Breast epithelium (tissue), 4 donors: ENCODE measurements at places on chromosomes 12 and 14.
A peak's percentile ranks its signal among the peaks of the same experiment; 100 is the strongest.

DNA sequence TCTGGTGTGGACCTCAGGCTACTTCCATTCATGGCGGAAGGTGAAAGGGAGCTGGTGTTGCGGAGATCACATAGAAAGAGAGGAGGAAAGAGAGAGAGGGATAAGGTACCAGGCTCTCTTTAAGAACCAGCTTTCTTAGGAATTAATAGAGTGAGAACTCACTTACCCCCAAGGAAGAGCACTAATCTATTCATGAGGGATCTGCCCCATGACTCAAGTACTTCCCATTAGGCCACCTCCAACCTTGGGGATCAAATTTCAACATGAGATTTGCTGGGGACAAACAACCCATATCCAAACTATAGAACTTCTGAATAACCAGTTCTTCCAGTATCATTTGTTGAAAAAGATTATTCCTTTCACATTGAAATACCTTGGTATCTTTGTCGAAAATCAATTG lies 34.0 kb upstream of the C2CD5 start:
- no peak overlapping the region for H3K27ac ChIP-seq
- H3K4me1 ChIP-seq = no peaks in the 10 kb centered on the region
- DNase-seq = no peak
- no peak overlapping the region for H3K4me3 ChIP-seq

GRCh38 chr14:58944343-58944967 lies 244.0 kb upstream of the DAAM1 start:
- H3K27me3 ChIP-seq = no peaks in the 10 kb centered on the region
- H3K4me1 ChIP-seq = no peaks in the 10 kb centered on the region
- no peak overlapping the region for H3K4me3 ChIP-seq
- H3K36me3 ChIP-seq = no peaks in the 10 kb centered on the region

- no peaks in the 10 kb centered on the region for H3K36me3 ChIP-seq
- H3K27ac ChIP-seq = no peak overlapping the region
- DNase-seq = no peak
- H3K4me1 ChIP-seq = no peaks in the 10 kb centered on the region
- H3K4me3 ChIP-seq = no peak overlapping the region
These were observed 45.4 kb downstream of the ATG14 start for GRCh38 chr14:55366271-55366670.

- peak overlapping the region; percentile 65 for H3K4me3 ChIP-seq
- DNase-seq = no peak
- H3K27me3 ChIP-seq = no peaks in the 10 kb centered on the region
- no peak overlapping the region for H3K27ac ChIP-seq
These were observed 768.1 kb upstream of the TBX3 start for GRCh38 chr12:115451780-115452736.

DNA sequence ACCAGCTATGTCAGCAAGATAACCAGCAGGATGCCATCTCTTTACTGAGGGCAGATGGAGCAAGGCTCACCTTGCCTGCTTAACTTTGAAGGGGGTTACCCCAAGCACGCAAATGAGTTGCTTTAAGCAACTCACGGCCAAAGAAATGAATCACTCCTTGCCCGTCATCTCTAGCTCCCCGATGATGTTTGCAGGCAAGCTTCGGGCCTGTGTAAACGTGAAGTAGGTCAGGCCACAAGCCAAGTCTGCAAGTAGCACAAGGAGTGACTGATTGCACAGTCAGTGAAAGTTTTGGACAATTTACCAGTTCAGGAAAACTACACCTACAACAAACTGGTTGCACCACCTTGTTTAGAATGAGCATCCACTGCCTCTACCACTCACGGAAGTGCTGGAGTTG lies 699.7 kb upstream of the TBX3 start:
- no peak overlapping the region for H3K4me3 ChIP-seq
- H3K4me1 ChIP-seq = no peaks in the 10 kb centered on the region
- DNase-seq = peak; percentile 70
- H3K27me3 ChIP-seq = no peaks in the 10 kb centered on the region
- H3K36me3 ChIP-seq = no peaks in the 10 kb centered on the region
- H3K27ac ChIP-seq = peak overlapping the region; percentile 45

DNA sequence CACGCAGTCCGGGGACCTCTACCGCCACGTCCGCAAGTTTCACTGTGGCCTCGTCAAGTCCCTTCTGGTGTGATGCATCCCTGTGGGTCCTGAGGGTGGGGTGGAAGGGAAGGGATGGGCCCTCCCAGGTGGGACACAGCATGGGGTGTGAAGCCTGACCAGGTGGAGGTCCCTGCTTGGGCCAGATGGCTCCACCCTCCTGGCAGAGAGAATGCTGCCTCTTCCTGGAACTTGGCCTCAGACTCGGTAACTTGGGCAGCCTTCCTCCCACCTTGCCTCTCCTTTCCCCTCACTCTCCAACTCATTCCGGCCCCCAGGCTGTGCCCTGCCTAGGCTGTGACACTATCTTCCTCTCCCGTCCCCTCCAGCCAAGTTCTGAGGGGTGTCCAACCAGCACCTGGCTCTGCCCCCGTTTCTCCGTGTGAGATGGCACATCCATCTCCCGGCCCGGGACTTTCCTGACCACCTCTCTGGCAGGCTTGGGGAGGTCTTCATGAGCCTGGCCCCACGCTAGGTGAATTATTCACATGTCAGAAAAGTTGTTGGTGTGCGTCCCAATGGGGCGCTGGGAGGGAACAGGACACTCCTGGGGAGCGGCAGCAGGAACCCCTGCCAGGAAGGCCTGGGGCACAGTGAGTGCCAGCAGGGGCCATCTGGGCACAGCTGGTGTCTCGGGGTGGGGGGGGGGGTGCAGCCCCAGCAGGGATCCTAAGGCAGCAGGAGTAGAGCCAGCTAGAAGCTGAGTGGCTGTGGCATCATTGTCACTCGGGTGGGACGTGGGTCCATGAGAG lies 1.7 kb downstream of the ZBTB42 start:
- H3K4me1 ChIP-seq = peaks cover 6% of the 10 kb centered on the region
- DNase-seq = no peak
- H3K4me3 ChIP-seq = no peak overlapping the region
- H3K36me3 ChIP-seq = no peaks in the 10 kb centered on the region

DNA sequence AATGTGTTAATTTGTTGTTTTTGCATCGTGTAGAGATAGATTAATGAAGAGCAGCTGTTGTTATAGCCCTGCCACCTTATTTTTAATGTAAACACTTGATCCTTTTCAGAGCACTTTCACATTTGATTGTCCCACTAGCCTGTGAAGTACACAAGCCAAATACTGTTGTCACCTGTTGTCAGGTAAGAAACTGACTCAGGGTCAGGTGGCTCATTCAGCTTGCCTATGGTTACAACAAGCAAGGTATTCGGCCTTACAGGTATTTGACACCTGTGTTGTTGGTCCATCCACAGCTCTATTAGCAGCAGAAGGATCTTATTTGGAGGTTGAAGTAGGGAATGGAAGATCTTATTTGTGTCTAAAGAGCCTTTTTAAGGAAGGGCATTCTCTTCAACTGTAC lies 108.9 kb downstream of the GPR135 start:
- no peak overlapping the region for H3K4me3 ChIP-seq
- no peak overlapping the region for H3K27ac ChIP-seq
- H3K36me3 ChIP-seq = no peaks in the 10 kb centered on the region
- no peaks in the 10 kb centered on the region for H3K27me3 ChIP-seq
- DNase-seq = no peak
- no peaks in the 10 kb centered on the region for H3K4me1 ChIP-seq

GRCh38 chr12:130563323-130563722 lies 152.8 kb downstream of the RIMBP2 start:
- no peak for DNase-seq
- H3K27me3 ChIP-seq = no peaks in the 10 kb centered on the region
- H3K4me3 ChIP-seq = no peak overlapping the region
- H3K4me1 ChIP-seq = no peaks in the 10 kb centered on the region
- H3K36me3 ChIP-seq = no peaks in the 10 kb centered on the region

DNA sequence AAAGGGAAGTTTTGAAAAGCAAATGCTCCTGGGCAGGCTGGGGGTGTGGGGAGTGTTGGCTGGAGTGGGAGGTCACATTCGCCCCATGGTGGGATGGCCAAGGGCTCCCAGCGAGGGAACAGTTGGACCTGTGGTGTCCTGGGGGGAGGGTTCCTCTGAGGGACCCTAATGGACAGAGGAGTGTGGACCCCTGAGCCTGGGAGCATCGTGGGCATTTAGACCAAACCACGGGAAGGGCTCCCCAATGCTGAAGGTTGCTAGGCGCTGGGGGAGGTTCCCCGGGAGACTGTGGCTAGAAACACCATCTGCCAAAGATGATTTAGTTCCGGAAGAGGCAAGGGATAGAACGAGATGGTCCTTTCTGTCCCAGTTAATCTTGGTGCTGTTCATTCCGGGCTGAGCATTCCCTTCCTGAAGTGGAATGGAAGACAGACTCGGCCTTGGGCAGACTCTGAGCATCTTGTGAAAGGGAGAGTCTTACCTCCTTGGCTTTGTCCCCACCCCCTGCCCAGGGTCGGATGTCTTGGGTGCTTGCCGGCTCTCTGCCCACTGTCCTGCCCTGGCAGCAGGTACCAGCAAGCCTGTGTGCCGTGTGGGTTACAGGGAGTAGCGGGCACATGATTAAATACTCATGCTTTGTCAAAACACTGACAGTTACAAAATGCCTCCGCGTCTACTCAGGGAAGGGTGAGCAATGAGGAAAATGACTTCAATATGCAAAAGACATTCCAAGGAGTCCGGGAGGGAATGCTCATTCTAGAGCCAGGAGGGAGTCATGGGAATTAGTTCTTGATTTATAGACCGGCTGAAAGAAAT lies 215.9 kb downstream of the CACNA1C start:
- DNase-seq = no peak
- no peaks in the 10 kb centered on the region for H3K4me1 ChIP-seq
- no peaks in the 10 kb centered on the region for H3K36me3 ChIP-seq
- H3K27me3 ChIP-seq = no peaks in the 10 kb centered on the region
- H3K4me3 ChIP-seq = no peak overlapping the region
- H3K27ac ChIP-seq = peak overlapping the region; percentile 43

DNA sequence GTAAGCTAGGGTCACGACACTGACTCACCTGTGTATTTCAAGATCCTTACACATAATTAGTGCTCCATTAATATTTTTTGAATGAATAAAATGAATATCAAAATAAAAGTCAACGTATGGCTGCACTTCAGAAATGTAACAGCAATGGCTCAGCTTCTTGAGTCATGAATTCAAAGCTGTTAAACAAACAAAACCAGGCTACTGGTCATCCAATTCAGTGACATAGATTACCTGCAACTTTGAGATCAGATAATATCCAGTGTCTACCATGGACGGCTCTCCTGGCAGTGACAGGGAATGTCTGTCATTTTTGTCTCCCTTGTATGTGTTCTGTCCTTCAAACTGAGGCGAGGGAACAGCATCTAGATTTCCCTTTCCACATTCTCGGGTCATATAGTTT lies 225.6 kb downstream of the EFCAB11 start:
- no peak overlapping the region for H3K27ac ChIP-seq
- no peaks in the 10 kb centered on the region for H3K4me1 ChIP-seq
- no peaks in the 10 kb centered on the region for H3K27me3 ChIP-seq

DNA sequence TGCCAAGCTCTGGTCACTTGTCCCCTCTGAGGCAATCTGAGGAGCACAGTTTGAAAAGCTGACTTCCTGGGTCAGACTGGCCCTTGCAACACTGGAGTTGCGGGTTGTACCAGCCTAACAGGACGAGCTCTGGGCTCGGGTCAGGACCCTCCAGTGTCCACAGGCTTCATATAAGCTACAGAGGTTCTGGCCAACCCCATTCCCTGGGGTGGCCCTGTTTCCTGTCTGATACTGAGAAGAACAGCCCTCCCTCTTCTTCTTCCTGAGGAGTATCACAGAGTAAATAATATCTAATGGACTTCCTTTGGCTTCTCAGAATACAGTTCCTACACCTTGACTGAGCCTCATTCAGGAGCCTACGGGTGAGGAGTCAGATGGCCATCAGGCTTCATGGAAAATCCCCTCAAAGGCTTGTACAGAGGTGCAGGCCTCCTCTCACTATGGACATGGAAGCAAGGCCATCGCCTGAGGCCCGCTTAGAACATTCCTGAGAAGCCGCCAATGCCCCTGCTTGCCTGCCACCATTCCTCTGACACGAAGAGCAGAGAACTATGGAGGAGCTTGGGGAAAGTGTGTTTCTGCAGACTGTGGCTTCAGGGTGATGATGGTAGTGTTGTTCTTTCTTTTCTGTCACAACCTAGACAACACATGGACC lies 28.5 kb upstream of the ANO2 start:
- DNase-seq = no peak
- H3K27ac ChIP-seq = no peak overlapping the region
- H3K27me3 ChIP-seq = no peaks in the 10 kb centered on the region
- no peaks in the 10 kb centered on the region for H3K4me1 ChIP-seq
- no peaks in the 10 kb centered on the region for H3K36me3 ChIP-seq
- no peak overlapping the region for H3K4me3 ChIP-seq

- no peak overlapping the region for H3K4me3 ChIP-seq
- H3K36me3 ChIP-seq = no peaks in the 10 kb centered on the region
- peaks cover 14% of the 10 kb centered on the region for H3K27me3 ChIP-seq
- H3K27ac ChIP-seq = no peak overlapping the region
- no peak for DNase-seq
These were observed 3.4 kb upstream of the FBRSL1 start for GRCh38 chr12:132486576-132486975.

DNA sequence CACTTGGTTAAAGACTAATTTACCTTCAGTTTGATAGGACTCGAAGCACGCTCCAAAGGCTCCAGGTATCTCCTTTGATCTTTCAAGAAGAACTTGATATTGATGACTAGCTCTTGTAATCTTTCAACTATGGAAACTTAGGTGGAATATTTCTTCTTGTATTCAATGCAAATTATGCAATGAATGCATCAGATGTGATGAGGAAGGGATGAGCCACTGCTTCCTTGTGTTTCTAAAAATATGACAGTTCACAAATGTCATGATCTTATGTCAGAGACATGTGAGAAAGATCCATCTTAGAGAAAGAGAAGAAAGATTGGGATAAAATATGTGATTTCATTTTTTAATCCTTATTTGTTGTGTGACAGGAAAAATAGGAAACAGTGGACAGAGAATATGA lies 9.9 kb downstream of the RNASE9 start:
- H3K4me1 ChIP-seq = no peaks in the 10 kb centered on the region
- no peak overlapping the region for H3K27ac ChIP-seq
- DNase-seq = no peak
- H3K4me3 ChIP-seq = no peak overlapping the region
- H3K27me3 ChIP-seq = no peaks in the 10 kb centered on the region

DNA sequence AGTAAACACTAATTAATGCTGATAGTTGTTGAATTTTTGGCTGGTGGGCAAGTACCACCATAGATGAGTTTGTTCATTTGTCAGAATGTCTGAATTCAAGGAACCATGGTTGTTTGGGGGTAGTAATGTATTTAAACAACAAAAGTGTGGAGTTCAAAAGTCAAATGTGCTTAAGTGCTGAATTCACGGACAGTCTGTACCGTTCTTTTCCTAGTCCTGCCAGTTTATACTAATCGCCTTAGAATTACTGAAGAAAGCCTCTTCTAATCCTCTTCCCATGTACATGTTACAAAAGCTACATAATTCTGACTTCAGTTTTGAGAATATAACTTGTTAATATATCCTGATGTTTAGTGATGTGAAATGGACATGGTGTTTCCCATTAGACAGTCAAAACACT lies 2.7 kb downstream of the NAA25 start:
- H3K4me1 ChIP-seq = no peaks in the 10 kb centered on the region
- no peak overlapping the region for H3K27ac ChIP-seq
- H3K4me3 ChIP-seq = no peak overlapping the region
- no peak for DNase-seq
- H3K36me3 ChIP-seq = no peaks in the 10 kb centered on the region
